H7 (cell line): ENCODE measurements at places on chromosomes 5 and 9.
A peak's percentile ranks its signal among the peaks of the same experiment; 100 is the strongest.

GRCh38 chr5:61951295-61951694 is 354.7 kb upstream of the KIF2A start:
- DNase-seq = no peak

DNA sequence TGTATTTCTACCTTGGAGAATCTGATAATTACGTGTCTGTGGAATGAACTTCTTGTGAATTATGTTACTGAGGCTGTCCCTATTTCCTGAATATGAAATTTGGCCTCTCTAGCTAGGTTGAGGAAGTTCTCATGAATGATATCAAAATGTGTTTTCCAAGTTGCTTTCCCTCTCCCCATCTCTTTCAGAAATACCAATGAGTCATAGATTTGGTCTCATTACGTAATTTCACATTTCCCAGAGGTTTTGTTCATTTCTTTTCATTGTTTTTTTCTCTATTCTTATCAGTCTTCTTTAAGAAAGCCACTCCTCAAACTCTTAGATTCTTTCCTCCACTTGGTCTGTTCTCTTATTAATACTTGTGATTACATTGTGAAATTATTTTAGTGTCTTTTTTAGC is 923.8 kb upstream of the CDH9 start:
- no peak for DNase-seq

GRCh38 chr9:111484572-111484894 is 350 bp upstream of the ECPAS start:
- no peak for DNase-seq

- DNase-seq = no peak
Measured at GRCh38 chr5:171595401-171595800, 176.0 kb downstream of the FGF18 start.

DNA sequence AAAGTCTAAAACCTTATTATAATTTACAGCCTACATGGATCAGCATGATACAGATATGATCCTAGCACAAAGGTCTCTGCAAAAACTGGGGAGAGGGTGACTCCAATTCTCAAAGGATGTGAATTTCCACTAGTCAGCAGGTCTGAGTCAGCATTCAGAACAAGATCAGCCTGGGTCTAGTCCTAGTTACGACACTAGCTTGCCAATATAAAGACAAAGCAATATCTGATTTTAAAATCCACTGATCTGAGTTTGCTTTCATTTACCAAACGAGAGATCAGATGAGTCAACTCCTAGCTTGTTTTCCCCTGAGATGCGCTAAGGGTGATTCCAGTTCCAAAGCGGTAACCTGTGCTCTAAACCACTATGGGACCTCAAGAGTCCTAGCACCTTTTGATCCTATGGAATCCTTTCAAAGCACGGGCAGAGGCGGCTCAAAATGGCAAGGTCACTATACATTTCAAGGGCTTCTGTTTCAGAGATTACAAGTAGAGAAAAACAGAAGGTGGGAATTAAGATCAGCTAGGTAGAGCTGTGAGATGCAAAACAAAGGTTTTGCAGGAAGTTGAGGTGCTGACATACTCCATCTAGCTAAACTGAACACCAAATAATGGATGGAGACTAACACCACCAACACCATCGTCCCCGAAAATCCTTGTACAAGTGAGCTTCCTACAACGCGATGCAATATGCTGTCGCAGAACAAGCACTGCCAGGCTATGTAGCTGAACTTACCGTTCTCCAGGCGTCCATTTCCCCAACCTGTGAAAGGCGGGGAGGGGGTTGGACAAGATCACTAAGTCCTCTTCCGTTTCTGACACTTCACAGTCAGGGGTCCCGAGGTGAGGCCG is 906 bp downstream of the SLC25A51 start:
- peak; percentile 40 for DNase-seq

GRCh38 chr9:129875687-129876395 is 40.6 kb downstream of the USP20 start:
- peak; percentile 36 for DNase-seq

- DNase-seq = no peak
Measured at GRCh38 chr9:69876981-69877380, 56.4 kb downstream of the CFAP95 start.

GRCh38 chr5:51034222-51034901 is 348.9 kb upstream of the ISL1 start:
- no peak for DNase-seq

DNA sequence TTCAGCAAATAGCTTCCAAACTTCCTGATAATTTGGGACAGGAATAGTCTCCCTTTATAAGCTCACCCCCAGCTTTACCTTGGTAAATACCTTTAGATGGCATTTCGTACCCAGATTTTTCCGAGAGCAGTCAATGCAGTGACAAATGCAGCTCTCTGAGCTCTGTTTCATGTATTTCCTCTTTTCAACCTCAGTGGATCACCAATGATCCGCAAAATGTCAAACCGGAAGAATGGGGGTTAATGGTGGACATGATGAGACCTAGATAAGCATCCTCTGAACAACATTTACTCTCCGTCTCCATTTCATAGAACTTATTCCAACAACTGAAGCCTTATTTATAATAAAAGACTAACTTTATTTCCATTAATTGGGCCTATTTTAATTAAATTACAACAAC is 227.3 kb downstream of the MCTP1 start:
- no peak for DNase-seq

DNA sequence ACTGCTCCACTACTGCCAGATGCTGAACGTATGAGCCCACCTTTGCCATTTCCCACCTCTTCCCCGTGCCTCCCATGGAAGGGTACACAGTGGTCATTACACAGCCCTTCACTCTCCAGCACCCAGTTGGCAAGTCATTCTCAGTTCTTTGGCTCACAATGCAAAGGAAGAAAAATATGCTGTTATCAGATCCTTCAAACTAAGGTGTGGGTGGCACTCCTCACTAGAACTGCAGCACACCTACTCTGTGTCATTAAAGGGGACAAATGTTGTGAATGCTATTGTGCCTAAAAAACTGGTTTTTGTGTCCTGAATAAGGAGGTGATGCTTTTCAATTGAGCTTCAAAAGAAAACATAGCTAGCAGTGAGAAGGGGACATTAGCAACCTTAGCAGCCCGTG is 183.1 kb upstream of the SNX2 start:
- no peak for DNase-seq

DNA sequence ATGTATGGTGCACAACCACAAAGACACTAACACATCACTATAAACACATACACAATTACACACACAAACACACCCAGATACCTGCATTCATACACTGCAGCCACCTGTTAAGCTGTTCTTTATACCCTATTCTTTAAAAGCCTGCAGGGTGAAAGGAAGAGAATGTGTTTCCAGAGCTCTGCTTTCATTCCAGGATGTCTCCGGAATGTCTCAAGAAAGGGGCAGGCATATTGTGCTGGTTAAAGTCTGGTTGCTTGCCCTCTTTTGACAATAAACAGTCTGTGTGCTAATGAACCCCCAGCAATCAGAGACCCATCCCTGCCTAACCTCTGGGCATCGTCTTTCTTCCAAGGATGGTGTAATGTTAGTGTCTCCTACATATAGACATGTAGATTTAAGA is 181.6 kb downstream of the EPB41L4A start:
- DNase-seq = no peak

DNA sequence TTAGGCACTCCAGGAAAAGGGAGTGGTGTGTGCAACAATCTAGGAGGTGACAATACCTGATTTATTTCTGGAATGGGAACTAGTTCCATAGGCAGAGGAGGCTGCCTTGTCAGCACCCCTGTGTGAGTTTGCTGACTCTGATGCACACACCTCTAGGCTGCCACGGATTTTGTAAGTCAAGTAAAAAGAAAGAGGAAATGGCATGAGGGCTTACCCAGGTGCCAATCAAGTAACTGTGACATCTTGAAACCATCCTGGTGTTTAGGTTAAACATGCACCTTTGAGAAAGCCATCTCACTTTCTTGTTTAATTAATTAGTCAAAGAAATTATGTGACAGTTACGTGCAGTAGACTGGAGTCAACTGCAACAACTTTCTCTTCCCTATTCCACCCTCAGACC is 32.3 kb upstream of the FAM81B start:
- no peak for DNase-seq

GRCh38 chr9:7570107-7570720 is 229.4 kb downstream of the DMAC1 start:
- DNase-seq = peak; percentile 19

DNA sequence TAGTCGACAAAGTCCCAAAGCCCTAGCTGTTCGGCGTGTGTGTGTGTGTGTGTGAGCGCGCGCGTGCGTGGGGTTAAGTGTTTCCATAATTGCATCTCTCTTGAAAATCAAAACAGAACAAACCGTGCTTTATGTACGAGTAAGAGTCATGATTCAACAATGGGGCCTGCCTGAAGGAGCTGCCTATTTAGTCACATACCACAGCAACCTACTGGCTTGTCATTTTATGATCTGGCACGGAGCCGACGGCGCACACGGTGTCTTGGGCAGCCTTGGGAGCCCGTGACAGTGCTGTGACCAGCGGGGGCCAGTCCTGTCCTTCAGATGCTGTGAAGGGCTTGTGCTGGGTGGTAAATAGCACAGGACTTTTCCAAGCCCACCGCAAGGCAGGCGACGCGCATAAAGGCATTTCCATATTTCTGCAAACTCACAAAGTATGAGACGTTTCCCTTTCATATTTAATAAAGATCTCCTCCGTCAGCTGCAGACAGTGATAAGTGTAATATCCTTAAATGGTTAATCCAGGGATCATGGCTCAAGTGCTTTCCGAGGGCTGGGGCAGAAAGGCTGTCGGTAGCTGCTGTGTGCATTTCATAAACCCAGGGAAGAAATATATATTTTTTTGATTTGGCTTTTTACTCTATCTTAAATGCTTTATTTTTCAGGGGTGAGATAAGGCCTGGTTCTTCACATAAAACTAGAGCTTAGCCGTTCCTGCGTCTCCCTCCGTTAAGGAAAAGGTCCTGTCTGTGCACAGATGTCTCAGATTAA is 270.2 kb upstream of the IRX1 start:
- DNase-seq = no peak

GRCh38 chr9:99257723-99258389 is 35.8 kb downstream of the SEC61B start:
- DNase-seq = no peak

GRCh38 chr9:4020038-4020754 is 279.7 kb downstream of the GLIS3 start:
- DNase-seq = no peak

GRCh38 chr5:54214722-54215121 is 95.7 kb downstream of the ARL15 start:
- no peak for DNase-seq

GRCh38 chr5:177232358-177232757 is 71.2 kb downstream of the RAB24 start:
- no peak for DNase-seq

DNA sequence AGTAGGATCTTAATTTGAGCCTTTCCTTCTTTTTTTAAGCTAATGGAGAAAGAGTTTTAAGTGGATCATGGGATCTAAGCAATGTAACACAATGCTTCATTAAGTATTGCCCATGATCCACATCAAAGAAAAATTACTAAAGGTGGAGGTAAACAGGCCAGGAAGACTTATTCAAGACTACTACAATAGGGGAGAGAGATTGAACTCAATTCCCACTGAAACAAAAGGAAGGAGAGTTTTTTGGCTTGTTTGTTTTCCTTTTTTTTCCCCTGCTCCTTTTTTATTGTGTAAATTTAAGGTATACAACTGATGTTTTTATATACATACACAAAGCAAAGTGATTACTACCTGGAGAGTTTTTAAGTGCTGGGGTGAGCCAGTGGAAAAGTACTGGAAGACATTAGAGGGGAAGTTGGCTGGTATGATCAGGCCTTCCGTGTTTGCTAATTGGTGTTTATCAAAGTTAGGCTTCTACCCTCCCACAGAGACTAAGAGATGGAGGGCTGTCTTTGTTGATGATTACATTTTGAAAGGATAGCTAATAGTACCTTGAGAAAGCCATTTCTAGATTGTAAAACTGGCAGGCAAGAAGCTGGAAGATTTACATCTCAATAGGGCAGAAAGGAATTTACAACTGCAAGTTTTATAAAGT is 262.7 kb downstream of the CHSY3 start:
- DNase-seq = peak; percentile 36

- DNase-seq = peak; percentile 33
Measured at GRCh38 chr5:157670662-157671591, at the start of gene C5orf52. Gene C5orf52 (plus strand): TSS chr5:157671533. CDS start chr5:157671615, 82 bp downstream.

DNA sequence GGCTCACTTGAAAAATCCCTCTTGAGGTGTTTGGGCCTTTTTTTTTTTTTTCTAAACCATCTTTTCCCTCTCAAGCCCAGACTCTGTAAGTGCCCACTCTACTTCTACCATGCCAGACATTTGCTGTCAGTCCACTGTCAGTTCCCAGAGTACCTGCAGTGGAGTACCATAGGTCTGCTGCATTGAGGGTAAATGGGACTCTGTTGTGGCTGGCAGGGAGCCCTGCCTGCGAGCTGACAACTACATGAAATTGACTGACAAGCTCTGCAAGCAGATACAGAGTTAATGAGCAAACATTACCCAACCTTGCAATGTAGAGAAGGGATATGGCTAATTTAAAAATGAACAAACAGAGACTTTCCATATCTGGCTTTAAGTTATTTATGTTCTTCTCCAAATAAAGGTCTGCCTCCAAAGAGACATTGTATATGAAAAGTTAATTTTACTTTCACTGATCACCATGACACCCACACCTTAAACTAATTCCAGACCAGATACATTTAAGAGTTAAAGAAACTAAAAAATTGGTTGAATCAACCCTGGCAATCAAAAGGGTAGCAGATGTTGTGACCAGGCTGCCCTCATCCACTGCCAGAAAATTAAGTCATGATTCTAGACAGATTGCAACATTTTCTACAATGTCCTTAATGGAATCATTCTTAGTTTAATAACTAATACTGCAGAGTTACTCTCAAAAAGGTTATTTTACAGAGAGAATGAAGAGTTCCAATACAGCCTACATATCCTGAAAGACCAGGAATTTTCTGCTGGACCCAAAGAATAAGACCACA is 100.4 kb upstream of the PAM start:
- DNase-seq = no peak

- no peak for DNase-seq
Measured at GRCh38 chr5:117681431-117682254, 1107.0 kb upstream of the SEMA6A start.

GRCh38 chr9:87684627-87685219 is 41.2 kb upstream of the CTSL start:
- peak; percentile 91 for DNase-seq

GRCh38 chr9:76629205-76629990 is 134.8 kb upstream of the PCA3 start:
- no peak for DNase-seq

DNA sequence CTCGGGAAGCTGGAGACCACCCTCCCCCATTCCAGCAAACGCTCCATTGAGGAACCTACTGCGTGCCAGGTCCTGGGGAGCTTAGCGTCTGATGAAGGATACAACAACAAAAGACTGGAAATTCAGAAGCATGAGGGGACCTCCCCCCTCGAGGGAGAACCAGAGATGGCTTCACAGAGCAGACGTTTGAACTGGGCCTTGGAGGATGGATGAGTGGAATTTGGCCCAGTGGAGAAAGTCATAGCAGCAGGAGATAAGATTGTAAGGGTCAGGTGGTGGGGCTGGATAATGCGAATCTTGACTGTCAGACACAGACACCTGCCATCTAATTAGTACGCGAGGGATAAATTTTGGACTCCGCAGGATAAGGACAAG is 1.2 kb upstream of the SLC25A51 start:
- DNase-seq = no peak

GRCh38 chr9:18331808-18332209 is 142.1 kb upstream of the ADAMTSL1 start:
- no peak for DNase-seq

GRCh38 chr5:1648806-1649205 is 125.0 kb upstream of the LPCAT1 start:
- DNase-seq = no peak

GRCh38 chr5:61582205-61582820 is 250.3 kb downstream of the ZSWIM6 start:
- no peak for DNase-seq

GRCh38 chr5:142823806-142824205 is 53.6 kb downstream of the ARHGAP26 start:
- DNase-seq = no peak
